ENCODE measurements at places on chromosomes 7 and 10.

DNA sequence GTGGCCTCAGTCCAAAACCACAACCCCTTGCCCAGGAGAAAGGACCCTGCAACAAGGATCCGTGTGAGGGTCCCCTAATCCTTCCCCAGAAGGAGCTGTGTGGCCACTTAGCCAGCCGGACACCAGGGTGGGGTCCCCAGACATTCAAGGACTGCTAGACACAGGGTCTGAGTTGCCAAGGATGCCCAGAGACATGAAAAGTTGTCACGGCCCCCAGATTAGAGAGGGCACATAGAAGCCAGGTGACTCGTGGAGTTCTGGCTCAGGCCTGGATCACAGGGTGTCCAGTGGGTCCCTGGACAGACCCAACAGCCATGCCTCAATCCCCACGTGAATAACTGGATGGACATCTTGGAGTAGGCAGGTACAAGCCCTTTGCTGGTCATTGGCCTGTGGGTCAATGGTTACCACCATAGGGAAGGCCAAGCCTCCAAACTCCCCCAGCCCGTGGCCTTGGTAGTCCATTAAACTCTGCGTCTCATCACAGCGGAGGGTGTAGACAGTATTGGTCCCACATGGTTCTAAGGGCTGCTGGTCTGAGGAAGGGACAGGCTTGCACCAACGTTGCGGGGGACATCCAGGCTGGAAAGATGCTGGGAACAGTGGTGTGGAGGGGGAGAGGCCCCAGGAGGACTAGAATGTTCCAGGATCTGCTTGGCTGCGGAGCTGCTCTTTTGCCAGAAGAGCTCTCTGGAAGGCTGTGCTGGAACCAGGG is 205.9 kb upstream of the PPP2R2D start:
- DNase-seq = no peak

DNA sequence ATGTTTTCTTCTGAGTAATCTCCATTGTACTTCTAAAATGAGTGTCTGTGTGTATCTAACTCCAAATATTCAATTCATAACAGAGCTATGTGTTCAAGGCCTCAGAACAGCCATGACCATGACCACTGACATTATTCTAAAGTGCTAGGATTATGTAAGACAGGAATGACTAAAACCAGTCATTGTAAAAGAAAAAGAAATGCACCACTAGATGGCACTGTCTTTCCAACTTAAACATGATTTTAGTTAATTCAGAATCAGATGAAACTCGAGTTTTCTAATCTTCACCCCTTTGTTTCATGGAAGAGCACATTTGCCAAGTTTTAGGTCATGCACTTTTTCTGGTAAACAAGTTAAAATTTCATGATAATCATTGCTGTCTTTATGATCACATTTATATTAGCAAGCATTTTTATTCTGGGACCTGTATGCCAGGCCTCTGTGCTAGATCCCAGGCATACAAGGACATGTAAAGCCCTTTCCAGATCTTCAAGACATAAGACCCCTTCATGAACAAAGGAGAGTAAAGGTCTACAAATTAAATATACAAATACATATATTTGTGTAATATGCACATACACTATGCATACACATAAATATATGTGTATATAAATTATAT is 26.1 kb upstream of the RSU1 start:
- DNase-seq = no peak

- no peak for DNase-seq
Measured at GRCh38 chr10:5400468-5401240, 4.0 kb downstream of the TUBAL3 start.

DNA sequence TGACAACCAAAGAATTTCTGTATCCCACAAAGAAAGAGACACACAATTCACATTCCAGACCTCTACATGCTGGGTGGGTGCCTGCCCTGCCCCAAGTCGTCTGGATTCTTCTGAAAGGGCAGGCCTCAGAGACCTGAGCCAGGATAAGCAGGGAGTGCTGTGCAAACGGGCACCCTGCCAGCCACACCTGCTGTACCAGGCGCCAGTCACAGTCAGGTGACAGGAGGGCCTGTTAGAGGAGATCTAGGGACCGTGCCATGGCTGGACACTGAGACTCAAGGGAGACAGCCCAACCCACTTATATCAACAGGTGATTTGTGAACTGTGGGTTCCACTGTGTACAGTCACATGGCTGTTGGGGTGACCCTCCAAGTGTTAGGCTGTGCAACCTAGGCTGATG is 103.1 kb upstream of the AFAP1L2 start:
- DNase-seq = no peak

DNA sequence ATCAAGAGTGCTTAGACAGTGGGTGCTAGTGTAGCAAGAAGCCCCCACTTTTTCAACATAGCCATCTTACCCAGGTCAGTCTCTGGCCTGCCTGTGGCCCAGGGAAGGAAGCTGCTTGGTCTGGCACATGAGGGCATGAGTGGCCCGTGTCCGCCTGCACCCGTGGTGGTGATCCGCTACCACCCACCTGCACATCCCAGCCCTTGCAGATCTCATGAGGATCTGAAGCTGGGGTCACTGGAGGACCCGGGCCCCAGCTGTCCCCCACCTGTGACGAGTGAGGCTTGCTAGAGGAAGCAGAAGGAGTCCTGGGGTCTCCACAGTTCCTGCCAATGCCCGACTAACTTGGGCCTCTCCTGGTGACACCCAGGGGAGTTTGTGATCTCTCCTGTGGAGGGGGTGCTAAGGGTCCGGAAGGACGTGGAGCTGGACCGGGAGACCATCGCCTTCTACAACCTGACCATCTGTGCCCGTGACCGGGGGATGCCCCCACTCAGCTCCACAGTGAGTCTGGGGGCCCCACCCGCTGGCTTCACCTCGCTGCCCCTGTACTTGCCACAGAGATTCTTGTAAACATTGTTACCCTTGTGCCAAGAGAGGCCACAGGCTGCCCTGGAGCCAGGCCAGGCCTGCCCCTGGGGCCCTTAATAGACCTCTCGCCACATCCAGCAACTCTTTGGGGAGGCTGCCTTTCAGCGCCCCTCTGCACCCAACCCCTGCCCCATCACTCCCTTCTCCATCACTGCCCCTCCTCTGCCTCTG is 10.8 kb upstream of the VSIR start:
- DNase-seq = no peak

DNA sequence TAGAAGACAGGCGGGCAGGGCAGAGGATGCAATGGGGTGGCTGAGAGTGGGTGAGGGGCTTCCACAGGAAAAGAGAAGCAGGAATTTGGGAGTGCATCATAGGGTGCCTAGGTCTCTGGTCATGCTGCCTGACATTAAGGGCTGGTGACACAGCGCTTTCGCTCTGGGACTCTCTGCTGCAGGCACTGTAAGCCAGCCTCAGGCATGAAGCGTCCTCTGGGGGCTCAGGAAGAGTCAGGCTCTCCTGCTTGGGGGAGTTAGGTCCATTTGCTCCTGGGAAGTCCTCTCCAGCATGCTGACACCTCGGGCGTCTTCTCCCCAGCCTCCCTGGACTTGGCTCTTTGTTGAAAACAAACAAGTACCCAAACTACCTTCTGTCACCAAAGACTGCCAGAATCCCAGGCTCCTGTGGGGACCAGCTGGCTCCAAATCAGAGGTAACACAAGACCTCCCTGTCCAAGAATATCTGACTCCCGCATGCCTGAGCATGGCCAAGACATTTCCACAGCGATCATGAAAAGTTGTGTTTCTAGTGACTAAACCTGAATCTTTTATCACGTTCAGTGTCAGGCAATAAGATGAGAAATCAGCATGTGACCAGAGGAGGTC is 55.4 kb downstream of the GPR26 start:
- DNase-seq = no peak

- no peak for DNase-seq
Measured at GRCh38 chr7:24750441-24751055, 6.7 kb downstream of the GSDME start.
